Left cardiac atrium (tissue), 4 donors: ENCODE measurements at places on chromosomes 13 and 19. TPM values are rescaled to one million over a fixed set of nuclear protein-coding genes. Genes with fewer than 3 reads are reported as not detected.

DNA sequence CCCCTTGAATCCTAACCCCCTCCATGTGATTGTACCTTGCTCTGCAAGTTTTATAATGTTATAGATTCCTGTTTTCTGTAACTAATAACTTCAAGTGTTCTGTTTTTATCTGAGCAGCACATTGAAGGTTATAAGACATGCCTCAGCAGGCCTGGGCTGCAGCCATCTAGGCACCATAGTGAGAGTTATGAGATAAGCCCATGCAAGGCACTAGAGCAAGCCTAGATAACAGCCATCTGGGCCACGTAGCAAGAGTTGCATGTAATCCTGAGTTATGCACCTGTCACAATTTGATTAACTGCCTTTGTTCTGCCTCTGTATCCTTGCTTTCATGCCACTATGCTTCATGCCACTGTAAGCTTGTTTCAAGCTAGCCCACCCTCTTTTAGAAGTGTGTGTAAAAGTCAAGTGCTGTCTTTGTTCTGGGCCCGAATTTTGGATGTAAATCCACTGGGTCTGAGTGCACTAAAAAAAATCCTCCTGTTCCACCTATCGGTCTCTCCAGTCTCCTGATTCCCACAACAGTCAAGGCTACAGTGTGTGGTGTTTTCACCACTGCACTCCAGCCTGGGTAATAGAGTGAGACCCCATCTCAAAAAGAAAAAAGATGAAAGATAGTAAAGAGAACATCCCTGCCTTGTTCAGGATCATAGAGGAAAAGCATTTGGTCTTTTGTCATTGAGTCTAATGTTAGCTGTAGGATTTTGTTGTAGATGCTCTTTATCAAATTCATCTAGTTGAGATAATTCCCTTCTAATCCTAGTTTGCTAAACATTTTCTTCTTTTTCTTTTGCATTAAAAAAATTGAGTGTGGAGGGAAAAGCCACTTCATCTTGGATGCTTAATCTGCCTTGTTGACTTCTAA, 16.0 kb upstream of the KBTBD6 start:
- DNase-seq, result no peak

DNA sequence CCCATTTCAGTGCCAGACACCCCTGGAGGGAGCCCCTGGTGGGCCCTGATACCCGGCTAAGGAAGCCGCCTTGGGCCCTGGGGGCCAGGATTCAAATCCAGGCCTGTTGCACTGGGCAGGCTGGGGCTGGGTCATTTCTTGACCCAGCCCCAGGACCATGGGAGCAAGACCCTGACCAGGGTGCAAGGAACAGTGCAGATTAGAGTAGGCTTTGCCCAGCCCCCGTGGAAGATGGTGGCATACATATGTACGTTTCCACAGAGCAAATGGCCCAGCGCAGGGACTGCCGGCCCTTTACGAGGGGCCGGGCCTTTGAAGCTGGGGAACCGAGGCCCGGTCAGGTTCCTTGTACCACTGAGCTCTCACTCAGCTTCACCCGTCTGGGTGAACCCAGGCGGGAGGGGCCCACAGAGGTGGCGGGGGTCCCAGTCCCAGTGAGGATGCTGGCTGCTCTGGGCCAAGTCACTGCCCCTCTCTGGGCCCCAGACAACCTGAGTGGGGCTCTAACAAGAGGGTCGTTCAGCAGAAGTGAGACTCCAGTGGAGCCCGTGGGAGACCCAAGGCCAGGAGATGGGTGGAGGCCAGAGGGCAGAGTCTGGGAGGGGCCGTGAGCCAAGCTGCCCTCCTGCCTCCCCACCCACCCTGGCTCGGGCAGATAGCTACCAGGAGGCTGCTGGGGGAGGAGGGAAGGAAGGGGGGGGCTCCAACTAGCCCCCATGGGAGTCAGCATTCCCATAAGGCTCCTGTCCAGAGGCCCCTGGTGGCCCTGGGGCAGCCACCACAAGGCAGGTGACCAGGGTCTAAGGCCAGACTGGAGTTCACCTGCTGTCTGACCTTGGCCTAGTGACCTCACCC, 2.7 kb downstream of the MKNK2 start:
- DNase-seq, result no peak

DNA sequence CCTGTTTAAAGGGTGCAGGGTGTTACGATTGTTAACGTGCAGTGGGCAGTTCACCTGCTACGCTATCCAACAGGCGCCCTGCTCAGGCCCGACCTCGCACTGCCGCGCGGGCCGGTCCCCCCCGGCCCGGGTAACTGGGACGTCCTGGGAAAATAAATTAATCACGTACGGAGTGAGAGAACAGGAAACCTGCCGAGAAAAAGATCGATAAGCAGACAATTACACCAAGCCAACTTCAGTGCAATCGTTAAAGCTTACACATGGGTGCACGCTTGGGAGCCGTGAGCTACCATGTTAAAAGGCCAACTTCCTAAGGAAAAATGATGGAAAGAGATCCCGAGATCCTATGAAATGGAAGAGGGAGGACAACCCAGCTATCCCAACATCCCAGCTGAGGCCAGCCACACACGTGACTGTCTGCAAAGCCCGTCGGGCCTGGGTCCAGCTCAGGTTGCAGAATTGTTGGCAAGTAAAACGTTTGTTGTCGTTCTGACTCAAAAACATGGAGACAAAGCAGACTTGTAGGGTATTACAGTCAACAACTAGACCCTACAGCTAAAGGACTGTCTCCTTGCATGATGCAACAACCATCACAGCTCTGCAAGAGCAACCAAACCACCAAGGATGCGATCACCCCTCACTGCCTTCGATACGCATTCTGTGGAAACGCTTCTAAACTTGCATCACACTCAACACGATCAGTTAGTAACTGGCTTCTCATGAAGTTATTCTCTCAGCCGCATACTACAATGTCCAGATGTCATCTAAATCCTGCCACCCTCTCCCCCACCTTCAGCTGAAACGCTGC, 741 bp upstream of the TUBGCP3 start:
- DNase-seq, result no peak

DNA sequence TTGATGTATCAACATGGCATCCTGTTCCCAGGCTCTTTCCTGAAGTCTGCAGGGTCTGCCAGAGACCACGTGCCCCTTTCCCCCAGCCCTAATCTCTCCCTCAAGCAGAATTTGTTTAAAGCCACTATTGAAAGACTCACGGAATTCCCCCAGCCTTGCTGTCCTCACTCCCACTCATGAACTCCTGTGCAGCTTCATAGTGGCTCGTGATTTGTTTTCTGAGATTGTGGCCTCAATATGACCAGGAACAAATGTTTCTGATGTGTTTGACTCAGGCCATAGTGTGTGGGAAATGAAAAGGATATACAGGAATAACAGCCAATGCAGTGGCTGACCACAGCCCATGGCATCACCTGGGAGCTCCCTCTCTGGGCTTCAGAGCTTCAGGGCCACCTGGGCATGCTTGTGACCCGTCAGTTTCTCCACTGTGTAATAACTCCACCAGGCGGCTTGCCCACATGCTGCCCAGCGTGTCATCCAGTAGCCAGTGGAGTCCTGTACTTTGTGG, 8.1 kb upstream of the SERPINE3 start:
- DNase-seq, result no peak

The ZNF534 gene
- 0.24 TPM for total RNA-seq

DNA sequence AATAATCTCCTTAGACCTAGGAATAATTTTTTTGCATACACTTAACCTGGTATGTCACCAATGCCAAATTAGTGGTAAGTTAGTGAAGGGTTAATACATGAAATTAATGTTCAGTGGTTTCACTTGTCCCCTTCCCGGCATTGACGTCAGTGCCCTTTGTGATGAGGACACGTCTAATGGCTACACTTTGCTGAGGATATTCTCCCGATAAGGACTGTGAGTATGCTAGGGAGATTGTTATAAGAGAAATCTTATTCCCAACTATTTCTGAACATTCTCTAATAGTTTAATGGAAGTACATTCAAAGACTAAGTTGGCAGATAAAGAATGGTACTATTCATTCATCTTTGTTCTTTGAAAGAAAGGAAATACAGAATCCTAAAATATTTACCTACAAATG, 102.4 kb downstream of the TNFRSF19 start:
- peak; percentile 73 for DNase-seq

GRCh38 chr13:113573065-113573464, 11.5 kb upstream of the TFDP1 start:
- no peak for DNase-seq

- DNase-seq, result no peak
Measured at GRCh38 chr13:24763596-24764275, at the start of gene RNF17. Gene RNF17, plus strand, starts transcription at chr13:24764169. Its CDS starts 35 bp downstream, at chr13:24764204.

GRCh38 chr13:79667771-79668170, 186.8 kb downstream of the NDFIP2 start:
- DNase-seq, result no peak

DNA sequence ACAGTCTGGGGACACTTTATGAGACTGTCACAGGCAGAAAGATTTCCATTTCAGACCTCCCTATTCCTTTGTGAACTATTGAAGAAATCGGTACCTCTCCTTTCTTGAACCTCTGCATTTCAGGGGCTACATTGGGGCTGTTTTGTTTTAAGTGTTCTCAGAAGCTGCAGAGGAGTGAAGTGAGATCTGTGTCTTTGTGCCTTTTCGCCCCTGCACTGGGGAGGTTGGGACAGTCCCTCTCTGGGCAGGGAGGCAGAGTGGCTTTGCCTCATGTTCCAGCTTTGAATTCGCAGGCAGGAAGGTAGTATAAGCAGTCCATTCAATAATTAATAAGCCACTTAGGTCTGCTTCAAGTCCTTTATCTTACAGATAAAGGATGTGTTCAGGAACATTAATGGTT, 9.5 kb upstream of the AMER2 start:
- DNase-seq, result no peak

The LRG1 gene
- 0.88 TPM for total RNA-seq

DNA sequence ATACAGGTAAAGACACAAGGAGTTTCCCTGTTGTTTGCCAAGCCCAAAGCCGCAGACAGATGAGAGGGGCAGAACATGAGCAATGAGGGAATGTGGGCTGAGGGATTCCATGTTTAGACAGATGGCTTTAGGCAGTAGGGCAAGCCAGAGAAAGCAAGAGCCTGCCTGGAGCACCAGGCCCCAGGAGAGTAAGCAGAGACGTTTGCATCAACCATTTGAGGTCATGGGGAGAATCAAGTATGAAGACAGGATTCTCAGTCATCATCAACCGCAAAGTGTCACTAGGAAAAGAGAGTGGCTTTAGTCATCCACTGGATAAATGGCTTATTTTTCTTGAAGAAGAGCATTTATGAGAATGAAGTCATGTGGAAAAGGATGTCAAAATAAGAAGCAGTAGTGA, 184.7 kb downstream of the COG6 start:
- no peak for DNase-seq

GRCh38 chr13:29909081-29909730, 58.8 kb upstream of the UBL3 start:
- DNase-seq, result no peak

DNA sequence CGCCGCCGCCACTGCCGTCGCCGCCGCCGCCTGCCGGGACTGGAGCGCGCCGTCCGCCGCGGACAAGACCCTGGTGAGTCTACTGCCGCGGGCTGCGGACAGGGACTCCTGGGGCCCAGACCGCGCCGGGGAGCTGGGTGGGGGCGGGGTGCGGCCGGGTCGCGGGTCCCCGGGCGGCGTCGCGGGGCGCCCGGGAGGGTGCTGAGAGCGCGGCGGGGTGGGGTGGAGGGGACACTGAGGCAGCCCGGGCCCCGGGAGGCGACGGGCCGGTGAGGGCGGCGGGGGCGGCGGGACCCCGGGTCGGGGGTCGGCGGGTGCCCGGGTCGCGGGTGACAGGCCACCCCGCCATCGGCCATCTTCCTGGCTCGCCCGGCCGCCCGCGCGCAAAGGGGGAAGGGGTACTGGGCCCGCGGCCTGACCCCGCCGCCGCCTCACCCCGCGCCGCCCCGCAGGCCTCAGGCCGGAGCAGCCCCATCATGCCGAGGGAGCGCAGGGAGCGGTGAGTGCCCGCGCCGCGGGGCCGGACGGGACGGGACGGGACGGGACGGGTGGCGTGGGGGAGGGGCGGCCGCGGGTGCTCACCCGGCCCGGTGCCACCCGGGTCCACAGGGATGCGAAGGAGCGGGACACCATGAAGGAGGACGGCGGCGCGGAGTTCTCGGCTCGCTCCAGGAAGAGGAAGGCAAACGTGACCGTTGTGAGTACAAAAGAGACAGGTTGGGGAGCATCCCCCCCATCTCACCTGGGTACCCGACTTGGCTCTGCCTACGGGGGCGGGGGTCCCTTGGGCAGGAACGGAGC, 489 bp downstream of the CCNE1 start:
- peak; percentile 29 for DNase-seq

The TPRX1 gene
- not detected for total RNA-seq

DNA sequence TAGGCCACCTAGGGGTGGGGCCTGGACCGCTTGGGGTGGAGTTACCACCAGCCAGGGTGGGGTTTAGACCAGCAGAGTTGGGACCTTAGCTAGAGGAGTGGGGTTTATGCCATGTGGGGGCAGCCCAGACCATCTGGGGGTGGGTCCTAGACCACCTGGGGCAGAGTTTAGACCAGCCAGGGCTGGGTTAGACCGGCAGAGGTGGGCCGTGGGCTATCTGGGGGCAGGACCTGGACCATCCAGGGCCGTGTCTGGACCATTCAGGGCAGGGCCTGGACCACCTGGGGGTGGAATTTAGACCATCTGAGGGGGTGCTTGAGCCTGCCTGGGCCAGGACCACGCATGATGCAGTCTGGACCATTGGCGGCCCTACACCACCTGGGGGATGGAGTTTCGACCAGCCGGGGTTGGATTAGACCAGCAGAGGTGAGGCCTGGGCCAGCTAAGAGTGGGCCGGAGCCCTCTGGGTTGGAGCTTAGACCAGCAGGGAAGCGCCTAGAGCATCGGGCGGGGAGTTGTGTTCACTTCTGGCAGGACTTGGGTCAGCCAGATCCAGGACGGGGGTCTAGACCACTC, 10.0 kb upstream of the CACNG6 start:
- DNase-seq, result no peak

The PSG2 gene
- not detected for total RNA-seq

The LRRC4B gene
- total RNA-seq, result 1.4 TPM

DNA sequence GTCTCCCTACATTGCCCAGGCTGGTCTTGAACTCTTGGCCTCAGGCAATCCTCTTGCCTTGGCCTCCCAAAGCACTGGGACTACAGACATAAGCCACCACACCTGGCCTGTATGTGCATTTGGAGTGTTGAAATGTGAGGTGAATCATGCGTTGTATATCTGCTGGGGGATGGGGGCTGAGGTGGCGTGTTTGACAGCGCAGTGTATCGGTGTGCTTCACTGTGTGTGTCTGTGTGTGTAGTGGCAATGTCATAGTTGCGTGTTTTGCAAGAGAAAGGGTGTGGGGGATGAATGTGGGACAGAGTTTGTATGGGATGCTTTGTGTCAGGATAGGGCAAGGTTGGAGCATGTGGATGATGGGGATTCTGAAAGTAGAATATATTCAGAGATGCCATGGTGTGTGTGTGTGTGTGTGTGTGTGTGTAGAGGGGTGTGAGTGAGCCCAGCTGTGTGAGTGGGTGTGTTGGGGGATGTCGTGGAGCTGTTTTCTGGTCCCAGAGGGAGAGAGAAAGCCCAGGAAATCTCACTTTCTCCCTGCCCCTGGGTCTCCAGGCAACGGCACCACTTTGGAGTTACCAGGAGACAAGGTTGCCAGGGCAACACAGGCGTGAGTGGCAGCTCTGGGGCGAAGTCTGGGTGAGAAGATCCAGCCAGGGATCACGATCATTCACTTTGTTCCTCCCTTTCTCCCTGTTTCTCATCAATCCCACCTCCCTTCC, 1.1 kb upstream of the SWSAP1 start:
- no peak for DNase-seq
